ENCODE measurements at places on chromosomes 16 and 17. TPM values are rescaled to one million over a fixed set of nuclear protein-coding genes. Genes with fewer than 3 reads are reported as not detected.

The MAPT gene
- 90.3 TPM for total RNA-seq

The KRTAP2-2 gene
- total RNA-seq = not detected

The ADAD2 gene
- not detected for total RNA-seq

The MMP28 gene
- total RNA-seq = 4.9 TPM

The NPIPA3 gene
- total RNA-seq = 1.00 TPM

The SPATA22 gene
- total RNA-seq = 0.64 TPM
